ENCODE measurements at places on chromosomes 6 and 20.

DNA sequence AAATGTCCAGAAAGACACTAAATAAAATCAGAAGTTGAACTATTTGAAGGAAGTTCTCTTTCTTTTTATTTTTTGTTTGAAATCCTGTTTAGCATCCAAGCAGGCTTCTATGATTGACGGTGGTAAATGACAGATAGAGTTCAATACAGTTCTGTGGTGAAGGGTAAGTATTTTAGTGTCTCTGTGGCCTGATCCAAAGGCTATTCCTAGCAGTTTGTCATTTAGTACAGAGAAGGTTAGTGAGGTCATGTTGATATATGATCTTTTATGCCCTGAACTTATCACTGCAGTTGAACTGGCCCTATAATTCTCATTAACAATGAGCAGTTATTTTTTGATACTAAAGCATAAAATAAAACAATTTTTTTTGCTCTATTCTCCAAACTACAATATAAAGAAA lies 144.7 kb upstream of the HDAC2 start:
- no peak for DNase-seq

DNA sequence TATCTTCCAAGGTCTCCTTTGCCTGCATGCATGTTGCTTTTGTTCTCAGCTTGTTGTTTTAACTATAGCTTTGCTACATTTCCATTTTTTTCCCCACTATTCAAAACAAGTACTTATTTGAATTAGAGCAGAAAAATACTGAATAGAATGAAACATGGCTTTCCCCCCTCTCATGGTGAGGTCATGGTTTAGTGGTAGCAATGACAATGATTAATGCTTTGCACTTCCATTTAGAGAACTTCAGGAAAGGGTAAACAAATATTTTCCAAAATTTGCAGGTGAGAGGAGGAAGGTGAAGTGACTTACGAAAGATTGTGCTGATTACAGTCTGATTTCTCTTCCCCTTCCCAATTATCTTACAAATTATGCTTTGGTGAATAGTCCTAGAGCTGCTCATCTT lies 47.8 kb upstream of the TRAF3IP2 start:
- no peak for DNase-seq

DNA sequence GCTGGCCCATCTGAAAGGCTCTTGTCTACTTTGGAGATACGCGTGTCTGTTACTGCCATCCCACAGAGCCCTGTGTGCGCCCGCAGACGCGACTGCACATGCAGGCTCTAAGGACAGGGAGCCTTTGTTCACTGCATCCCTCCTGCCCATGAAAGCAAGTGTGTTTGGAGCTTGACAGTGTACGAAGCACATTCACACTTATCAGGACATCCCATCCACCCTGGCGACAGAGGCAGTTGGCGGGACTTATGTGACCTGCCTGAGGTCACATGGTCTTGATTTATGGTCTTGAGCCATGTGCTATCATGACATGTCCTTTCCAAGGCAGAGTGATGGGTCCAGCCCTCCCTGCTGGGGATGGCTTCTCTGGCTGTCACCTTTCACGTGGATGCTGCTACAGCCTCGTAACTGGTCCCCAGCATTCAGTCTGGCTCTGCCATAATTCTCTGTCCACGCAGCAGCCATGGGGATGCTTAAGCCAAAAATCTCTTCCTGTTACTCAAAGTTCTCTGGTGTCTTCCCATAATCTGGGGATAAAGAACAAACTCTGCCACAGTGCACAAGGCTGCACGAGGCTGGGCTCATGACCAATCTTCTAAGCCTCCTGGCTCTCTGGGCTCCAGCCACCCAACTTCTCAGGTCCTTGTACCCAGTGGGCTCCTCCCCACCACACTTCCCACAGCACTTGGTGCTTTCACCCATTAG lies 36.3 kb upstream of the FAM83D start:
- no peak for DNase-seq

DNA sequence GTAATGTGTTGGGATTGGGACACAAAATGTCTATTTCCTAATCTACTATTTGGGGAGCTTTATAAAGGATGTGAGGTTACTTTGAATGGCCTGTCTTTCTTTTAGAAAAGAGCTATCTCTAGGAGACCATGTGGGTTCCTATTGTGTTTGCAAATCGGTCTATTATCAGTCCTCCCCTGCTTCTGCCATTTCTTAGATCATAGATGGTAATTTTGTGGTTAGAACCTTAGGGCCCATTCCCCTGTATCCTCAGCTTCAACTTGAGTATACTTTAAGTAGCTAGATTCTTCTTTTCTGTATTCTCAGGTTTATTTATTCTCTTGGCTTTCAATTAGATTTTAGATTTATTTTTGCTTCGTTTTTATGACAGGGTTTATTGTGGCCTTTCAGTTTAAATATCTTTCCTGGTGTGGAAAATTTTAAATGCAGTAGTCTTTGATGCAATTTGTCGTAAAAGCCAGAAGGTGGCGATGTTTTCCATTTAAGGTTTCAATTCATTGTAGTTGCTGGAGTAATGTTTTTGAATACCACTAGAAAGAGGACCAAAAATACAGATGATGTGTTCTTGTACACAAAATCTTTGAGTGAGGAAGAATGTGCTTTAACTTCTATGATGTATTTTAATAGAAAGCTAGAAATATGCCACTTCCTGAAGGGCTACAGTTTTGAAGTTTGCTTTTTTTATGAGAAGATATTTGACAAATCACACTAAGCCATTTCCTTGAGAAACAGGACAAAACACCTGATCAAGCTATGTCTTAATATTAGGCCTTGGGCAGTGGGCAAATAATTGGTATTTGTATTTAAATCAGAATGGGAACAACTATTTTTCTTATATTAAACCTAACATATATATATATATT lies 20.3 kb downstream of the TBPL1 start:
- DNase-seq, result no peak

DNA sequence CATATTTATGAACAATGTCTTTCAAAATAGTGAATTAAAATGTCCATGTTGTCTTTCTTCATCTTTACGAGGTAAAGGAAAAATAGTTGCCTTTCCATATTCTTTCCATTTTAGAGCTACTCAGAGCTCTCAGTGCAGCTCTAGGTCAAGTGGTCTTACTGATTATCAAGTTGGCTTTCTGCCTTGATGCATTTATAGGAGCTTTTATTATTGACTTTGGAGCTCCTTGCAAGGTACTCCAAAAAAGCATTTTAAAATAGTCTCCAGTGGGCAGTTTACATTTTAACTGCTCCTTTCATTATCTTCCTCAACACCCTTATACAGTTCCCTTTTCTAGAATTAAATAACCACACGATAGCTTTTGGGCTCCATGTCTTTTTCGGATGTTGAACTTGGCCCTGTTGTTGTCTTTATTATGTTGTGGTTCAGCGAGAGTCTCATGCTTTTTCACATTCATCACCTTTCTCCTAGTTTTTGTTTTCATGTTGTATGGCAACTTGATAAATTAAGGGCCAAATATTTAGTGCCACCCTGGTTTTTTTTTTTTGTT lies 122.9 kb downstream of the CLIC5 start:
- DNase-seq, result no peak

GRCh38 chr6:104639668-104640067 lies 220.1 kb downstream of the HACE1 start:
- no peak for DNase-seq

DNA sequence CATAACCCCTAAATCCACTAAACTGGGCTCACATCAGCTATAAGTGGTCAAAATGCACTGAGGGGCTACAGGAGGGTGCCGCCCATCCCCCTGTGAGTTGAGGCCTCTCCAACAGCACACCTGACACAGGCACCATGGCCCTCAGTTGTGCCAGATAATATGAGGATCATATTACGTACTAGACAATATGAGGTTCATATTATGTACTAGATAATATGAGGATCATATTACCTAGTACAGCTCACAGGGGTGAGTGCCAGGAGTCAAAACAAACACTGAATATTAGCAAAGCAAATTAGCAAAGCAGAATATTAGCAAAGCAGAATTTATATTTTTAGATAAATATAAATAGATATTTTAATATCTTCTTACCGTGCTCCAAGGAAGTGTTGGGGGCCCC lies 35.3 kb downstream of the CD24 start:
- DNase-seq, result no peak

- DNase-seq, result no peak
Measured at GRCh38 chr20:38975539-38976120, 13.5 kb downstream of the DHX35 start.

DNA sequence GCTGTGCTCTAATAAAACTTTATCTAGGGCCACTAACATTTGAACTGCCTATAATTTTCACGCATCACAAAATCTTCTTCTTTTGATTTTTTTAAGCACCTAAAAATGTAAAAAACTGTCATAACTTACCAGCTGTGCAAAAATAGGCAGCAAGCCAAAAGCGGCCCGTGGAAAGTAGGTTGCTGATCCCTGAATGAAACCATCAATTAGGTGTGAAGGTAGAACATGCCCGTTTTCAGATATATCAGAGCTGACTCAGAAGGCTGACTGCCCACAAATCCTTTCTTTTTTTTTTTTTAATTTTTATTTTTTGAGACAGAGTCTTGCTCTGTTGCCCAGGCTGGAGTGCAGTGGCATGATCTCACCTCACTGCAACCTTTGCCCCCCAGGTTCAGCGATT lies 4.9 kb upstream of the IPCEF1 start:
- no peak for DNase-seq

DNA sequence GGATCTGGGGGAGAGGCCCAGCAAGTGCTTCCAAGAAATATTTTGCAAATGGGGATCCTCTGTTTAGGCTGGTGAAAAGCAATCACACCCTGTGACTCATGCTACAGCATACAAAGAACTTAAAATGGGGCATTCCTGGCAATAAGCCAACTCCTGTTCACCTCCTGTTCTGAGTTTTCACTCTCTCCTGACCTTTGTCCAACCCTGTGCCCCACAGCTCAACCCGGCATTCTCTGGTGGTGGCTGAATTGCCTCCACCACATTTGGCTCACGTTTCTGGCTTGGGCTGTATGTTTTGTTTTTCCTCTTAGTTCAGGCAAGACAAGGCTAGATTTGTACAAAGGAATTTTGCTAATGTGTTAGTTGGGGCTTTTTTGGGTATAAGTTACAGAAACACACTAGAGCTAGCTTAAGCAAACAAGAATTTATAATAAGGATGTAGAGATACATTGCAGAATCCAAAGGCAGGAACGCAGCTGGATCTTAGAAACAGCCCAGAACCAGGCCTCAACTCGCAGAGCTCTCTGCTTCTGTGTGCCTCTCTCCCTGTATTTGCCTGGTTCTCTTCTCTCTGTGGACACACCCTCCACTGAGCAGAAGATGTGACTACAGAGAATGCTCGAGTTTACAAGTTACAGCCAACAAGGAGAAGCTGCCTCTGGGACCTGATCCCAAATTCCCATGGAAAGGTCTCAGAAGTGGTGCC lies 9.4 kb downstream of the ABCC10 start:
- DNase-seq, result no peak

DNA sequence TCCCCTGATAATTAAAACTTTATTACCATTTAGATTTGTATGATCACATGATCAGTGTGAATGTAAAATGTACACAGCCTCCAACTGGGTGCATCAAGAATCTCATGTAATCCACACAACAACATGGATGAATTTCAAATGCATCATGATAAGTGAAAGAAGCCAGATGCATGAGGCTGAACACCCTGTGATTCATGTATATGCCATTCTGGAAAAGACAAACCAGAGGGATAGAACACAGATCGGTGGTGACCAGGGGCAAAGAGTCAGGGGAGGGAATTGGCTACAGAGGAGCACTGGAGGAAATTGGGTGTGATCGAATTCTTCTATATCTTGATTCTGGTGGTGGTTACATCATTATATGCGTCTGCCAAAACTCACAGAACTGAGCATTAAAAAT lies 170.7 kb upstream of the SLC24A3 start:
- no peak for DNase-seq

- DNase-seq, result peak; percentile 91
Measured at GRCh38 chr6:30325150-30325872, 1.4 kb upstream of the TRIM39 start.

DNA sequence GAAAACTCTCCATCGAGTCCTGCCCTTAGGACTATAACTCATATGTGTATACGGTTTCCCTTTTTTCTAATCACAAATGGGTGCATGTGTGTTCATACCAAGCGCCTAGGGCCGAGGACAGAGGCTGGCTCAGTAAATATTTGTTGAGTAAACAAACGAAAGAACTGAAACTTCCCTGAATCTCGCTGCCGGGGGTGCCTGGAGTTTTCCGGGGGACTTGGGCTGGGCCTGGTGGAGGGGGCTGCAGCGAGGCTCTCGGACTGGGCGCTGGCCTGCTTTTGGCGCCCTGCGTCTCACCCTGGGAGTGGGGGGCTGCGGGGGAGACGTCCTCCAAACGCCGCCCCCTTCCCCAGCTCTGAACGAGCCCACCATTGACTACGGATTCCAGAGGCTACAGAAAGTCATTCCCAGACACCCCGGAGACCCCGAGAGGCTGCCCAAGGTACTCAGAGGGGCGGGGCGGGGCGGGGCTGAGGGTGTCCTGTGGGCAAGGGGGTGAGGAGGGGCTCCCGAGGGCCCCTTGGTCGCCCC lies 49.0 kb downstream of the CPXM1 start:
- DNase-seq, result no peak

DNA sequence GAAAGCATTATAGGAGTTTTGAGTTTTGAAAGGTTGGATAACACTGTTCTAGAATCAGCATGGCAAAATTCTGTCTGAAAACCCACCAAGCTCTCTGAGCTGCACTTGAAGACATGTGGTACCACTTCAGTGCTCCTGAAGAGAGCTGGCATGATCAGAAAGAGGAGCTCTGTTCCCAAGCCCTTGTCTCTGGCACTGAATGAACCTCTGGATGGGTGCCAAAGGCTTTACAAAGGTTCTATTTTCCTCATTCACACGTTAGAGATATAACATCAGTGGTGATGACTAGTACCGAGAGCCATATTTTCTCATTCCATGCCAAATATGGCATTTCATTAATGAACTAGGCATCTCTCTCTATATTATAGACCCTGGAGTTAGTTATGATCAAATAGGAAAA lies 301.8 kb upstream of the ID4 start:
- DNase-seq, result no peak

DNA sequence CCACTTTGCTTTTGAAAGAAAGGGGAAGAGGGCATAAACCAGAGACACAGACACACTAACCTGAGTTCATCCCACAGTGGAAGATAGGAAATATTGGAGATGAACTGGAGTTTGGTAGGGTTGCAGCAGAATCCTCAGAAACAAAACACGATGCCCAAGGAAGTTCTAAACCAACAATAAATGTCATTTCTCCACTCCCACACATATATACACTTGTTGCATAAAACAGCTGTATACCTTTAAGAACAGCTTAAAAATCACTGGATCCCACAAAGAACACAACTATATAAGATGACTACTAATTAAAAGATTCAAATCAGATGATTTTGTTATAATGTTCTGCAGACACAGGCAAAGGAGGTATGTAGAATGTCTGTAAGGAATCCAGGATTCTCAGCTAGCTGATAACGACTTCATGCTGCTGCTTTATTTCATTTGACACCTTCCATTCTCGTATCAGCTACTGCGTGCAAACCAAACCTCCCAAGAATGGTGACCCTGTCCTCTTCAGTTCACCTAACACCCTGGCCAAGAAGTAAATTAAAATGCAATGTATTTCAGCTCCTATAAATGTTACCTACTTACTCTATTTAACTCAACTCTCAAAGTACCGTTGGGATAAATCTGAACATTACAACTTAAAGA lies 14.3 kb downstream of the KIF13A start:
- no peak for DNase-seq

Measured in activated CD4-positive, alpha-beta T cell treated with anti-CD3 and anti-CD28 coated beads, Interleukin-2, amount 50 U/mL, for 48 hours (primary cell).